Bronchial epithelial cell (primary cell): ENCODE measurements at places on chromosomes 3 and 15. TPM values are rescaled to one million over a fixed set of nuclear protein-coding genes. Genes with fewer than 3 reads are reported as not detected.

The PIK3R4 gene
- 23.7 and 27.4 TPM in 2 replicates for total RNA-seq

GRCh38 chr15:48233246-48233645 lies 27.1 kb downstream of the SLC12A1 start:
- no peak for DNase-seq

DNA sequence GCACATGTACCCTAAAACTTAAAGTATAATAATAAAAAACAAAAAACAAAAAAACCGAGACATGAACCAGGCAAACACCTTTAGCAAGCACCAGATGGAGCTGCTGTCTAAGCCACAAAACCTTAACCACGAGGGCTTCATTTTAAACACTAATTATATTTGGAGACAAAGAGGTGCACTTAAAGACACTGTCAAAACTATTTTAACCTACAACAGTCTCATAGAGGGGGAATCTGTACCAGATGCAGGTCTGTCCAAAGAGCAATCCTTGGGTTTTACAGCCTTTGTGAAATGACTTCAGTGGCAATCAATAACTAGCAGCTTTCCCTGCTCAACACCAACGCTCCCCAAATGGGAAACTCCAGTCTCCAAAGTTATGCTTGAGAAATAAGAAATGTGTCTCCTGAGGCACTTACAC lies 115.7 kb upstream of the TSPAN3 start:
- peak; percentile 17 for DNase-seq

- peak; percentile 90 for DNase-seq
Measured at GRCh38 chr3:111732252-111732879, 126.7 kb upstream of the PHLDB2 start.

The PRR23B gene
- total RNA-seq = not detected in 2 replicates

DNA sequence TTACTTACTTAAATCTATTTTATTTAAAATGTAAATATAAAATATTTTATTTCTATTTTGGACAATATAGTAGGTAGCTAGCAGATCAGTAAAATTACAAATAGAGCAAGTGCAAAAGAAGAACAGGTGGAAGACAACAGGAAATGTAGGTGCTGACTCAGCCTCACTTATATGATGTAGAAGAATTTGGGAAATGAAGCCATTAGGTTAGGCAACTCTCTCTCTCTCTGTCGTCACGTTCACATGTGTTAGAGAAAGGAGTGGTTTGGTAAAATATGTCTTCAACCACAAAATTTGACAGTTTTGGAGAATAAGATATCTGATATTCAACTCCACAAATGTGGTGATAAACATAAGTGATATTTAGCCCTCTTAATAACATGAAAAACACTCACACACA lies 532.5 kb upstream of the KCNMB2 start:
- peak; percentile 40 for DNase-seq

GRCh38 chr15:64452988-64453688 lies 7.2 kb upstream of the ZNF609 start:
- no peak for DNase-seq

DNA sequence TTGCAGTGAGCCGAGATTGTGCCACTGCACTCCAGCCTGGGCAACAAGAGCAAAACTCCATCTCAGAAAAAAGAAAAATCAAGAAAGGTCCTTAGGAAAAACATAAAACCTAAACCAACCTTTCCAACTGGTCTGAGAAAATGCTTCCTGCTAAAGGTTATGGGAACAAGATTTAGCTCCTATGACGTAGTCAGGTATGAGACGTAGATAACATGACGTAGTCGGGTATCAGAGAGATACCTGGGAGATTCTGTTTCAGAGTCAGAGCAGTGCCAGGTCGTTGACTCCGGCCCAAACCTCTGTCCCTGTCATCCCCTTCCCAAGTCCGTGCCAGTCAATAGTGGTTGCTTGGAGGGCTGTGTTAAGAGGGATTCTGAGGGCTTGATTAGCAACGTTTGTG lies 39.9 kb downstream of the LMCD1 start:
- DNase-seq = no peak

The CCR3 gene
- total RNA-seq = under 0.01 TPM in 1 of 2 replicates, not detected in the other

DNA sequence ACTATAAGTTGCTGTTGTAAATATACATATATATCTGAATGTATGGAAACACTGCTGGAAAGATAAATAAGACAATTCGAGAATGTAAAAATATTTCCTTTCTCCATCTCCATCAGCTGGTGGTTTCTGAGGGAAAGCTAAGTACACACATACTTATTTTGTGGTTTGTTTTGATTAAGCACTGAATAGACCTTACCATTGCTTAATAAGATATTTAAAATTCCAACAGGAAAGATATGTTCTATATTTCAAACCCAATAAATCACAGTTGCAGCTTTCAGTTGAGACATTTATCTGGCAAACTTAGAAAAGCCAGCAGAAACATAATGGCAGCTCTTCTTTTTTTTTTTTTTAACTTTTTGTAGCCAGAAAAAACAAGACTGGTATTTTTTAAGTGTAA lies 160.4 kb downstream of the VGLL3 start:
- no peak for DNase-seq
